ENCODE measurements at places on chromosomes 7 and 10.

- DNase-seq, result no peak
These were observed 58.9 kb downstream of the FAM53B start for GRCh38 chr10:124685261-124685660.

GRCh38 chr10:129741978-129742741 lies 221.9 kb downstream of the EBF3 start:
- no peak for DNase-seq

- DNase-seq, result no peak
These were observed 387.6 kb upstream of the NRP1 start for GRCh38 chr10:33722067-33722466.

DNA sequence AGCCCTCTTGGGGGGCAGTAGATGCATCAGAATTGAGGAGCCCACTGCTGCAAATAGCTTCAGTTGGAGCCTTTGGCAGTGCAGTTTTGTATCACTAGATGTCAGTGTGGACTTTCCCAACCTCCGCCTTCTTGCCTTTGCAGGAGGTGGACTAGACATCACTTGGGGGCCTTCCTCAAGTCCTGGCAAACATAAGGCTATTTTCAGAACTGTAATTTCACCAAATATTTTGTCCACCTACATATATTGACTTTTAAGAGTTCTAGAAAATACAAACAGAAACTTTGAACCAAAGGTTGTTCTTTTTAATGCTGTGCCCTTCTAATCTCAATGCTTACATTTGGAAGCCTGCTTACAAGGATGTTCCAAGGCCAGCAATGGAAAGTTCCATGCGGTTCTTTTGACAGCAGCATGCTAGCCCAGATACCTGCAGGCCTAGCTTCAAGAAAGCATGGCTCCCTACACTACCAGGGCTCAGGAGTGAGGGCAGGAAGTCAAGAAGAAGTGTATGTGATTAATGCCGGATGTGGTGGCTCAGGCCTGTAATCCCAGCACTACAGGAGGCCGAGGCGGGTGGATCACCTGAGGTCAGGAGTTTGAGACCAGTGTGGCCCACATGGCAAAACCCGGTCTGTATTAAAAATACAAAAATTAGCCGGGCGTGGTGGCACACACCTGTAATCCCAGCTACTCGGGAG lies 8.0 kb upstream of the ZNRF2 start:
- DNase-seq, result no peak

GRCh38 chr10:123558651-123559050 lies 107.5 kb upstream of the GPR26 start:
- no peak for DNase-seq

Measured in stimulated activated CD8-positive, alpha-beta memory T cell treated with anti-CD3 and anti-CD28 coated beads, Interleukin-7, amount 100 ng/mL, for 48 hours (primary cell).